NB4 (cell line): ENCODE measurements at places on chromosomes 4 and X.

GRCh38 chrX:44898411-44899221 lies 25.6 kb downstream of the KDM6A start:
- no peak for DNase-seq

DNA sequence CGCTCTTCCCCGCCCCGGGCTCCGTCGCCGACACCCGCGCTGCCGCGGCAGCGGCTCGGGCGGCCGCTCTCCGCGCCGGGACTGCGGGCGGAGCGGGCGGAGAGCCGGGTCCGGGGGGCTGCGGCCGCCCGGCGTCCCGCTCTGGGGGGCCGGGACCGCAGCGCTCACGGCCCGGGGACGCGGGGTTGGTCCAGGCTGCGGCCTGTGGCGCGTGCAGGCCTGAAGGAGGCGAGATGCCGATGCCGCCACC lies 492 bp downstream of the GALNT7 start:
- DNase-seq = no peak

DNA sequence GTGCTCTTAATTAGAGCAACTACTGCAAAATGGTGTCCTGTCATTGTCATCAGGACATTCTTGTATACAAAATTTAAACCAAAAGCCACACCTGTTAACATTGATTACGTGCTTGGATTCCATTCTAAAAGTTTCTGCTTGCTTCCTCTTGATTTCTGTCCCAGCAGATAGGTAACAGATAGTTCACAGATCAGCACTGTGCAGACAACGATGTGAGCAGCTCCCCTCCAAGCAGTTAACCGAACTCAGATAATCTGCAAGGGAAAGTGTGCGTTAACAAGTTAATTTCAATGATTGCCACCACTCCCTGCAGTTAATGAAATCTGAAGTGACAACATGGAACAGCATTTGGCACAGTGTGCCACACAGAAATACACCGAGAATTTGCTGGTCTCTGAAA lies 54.4 kb upstream of the RELL1 start:
- DNase-seq = no peak

DNA sequence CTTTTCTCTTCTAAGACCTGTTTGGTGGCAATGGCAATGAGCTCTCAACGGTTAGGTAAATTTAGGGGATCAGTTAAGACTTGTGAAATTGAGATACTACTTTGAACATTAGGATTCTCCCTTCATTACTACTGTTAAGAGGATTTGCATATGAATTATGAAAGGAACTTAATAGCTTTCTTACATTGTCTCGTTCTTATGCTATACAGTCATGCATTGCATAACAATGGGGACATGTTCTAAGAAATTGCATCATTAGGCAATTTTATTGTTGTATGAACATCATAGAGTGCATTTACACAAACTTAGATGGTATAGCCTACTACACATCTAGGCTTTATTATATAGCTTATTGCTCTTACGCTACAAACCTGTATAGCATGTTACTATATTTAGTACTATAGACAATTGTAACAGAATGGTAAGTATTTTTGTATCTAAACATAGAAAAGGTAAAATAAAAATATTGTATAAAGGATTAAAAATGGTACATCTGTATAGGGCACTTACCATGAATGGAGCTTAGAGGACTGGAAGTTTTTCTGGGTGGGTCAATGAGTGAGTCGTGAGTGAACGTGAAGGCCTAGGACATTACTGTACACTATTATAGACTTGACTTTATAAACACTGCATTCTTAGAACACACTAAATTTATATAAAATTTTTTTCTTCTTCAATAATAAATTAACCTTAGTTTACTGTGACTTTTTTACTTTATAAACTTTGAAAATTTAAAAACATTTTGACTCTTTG lies 62.5 kb downstream of the PAQR3 start:
- peak; percentile 34 for DNase-seq

- DNase-seq = no peak
Observed at GRCh38 chr4:81807386-81807785, 335.7 kb upstream of the RASGEF1B start.

GRCh38 chr4:88242144-88242543 lies 42.2 kb downstream of the PPM1K start:
- DNase-seq = no peak

- DNase-seq = peak; percentile 42
Observed at GRCh38 chr4:164700471-164700870, 53.5 kb upstream of the SMIM31 start.
